Lung microvascular endothelial cell (primary cell): ENCODE measurements at places on chromosomes 11 and 22. TPM values are rescaled to one million over a fixed set of nuclear protein-coding genes. Genes with fewer than 3 reads are reported as not detected.

KCNJ4 gene
- under 0.01 TPM in 1 of 2 replicates, not detected in the other for total RNA-seq

PRG3 gene
- not detected in 2 replicates for total RNA-seq

HOATZ gene
- not detected in 2 replicates for total RNA-seq

ART1 gene
- total RNA-seq, result not detected in 2 replicates

RIBC2 gene
- 0.20 and 0.22 TPM in 2 replicates for total RNA-seq

CNTF gene
- total RNA-seq, result 0.99 and 1.1 TPM in 2 replicates

OR9G1 gene
- total RNA-seq, result not detected in 2 replicates
